ENCODE measurements at places on chromosomes 1 and 21.
A peak's percentile ranks its signal among the peaks of the same experiment; 100 is the strongest.

GRCh38 chr1:247211339-247211738 is 39.5 kb upstream of the ZNF124 start:
- DNase-seq = no peak

GRCh38 chr1:23556635-23557470 is 2.4 kb downstream of the ID3 start:
- DNase-seq = no peak

- no peak for DNase-seq
These were observed 27.2 kb downstream of the NGF start for GRCh38 chr1:115310581-115311473.

- DNase-seq = peak; percentile 46
These were observed 919 bp downstream of the MCL1 start for GRCh38 chr1:150578272-150579109.

- no peak for DNase-seq
These were observed 7.2 kb downstream of the PGLYRP4 start for GRCh38 chr1:153341431-153341934.

DNA sequence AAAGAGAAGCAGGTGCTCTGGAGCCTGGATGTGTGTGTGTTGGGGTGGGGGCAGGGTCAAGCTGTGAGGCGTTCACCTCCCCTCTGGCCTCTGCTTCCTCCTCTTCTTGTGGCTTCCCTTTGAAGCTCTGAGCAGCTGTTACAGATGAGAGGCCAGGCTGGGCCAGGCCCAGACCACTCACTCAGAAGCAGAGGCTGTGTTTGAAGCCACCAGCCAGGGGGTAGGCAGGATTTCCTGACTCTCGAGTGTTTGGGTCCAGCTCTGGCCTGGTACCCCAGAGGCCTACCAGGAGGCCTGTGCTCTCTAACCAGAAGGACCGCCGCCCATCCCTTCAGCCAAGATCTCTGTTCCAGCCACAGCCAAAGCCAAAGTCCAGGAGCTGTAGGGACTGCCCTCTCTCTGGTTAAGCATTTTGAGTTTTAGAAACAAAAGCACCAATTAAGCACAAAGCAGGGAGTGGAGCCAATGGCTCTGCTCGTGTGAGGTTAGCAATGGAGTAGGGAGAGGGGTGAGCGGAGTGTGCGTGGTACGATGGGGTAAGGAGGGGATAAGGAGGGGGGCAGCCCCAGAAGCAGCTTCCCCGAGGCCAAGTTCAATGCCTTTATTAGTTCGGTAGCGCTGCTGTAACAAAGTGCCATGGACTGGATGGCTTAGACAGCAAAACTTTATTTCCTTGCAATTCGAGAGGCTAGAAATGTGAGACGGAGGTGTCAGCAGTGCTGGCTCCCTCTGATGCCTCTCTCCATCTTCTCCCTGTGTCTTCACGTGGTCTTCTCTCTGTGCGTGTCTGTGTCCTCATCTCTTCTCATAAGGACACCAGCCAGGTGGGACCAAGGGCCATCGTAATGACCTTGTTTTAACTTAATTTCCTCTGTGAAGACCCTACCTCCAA is 20.5 kb downstream of the RCSD1 start:
- no peak for DNase-seq

GRCh38 chr1:199472018-199472417 is 555.5 kb upstream of the NR5A2 start:
- DNase-seq = no peak

GRCh38 chr21:33268393-33268736 is 2.2 kb downstream of the IL10RB start:
- DNase-seq = no peak

GRCh38 chr1:40095806-40096205 is 1.2 kb downstream of the PPT1 start:
- no peak for DNase-seq

GRCh38 chr1:4674117-4674516 is 19.7 kb downstream of the AJAP1 start:
- DNase-seq = no peak

- no peak for DNase-seq
These were observed 7.1 kb downstream of the ACOT7 start for GRCh38 chr1:6386371-6386949.

GRCh38 chr21:31284797-31285397 is 59.2 kb downstream of the TIAM1 start:
- no peak for DNase-seq

GRCh38 chr1:242876030-242876429 is 351.5 kb upstream of the PLD5 start:
- DNase-seq = no peak

DNA sequence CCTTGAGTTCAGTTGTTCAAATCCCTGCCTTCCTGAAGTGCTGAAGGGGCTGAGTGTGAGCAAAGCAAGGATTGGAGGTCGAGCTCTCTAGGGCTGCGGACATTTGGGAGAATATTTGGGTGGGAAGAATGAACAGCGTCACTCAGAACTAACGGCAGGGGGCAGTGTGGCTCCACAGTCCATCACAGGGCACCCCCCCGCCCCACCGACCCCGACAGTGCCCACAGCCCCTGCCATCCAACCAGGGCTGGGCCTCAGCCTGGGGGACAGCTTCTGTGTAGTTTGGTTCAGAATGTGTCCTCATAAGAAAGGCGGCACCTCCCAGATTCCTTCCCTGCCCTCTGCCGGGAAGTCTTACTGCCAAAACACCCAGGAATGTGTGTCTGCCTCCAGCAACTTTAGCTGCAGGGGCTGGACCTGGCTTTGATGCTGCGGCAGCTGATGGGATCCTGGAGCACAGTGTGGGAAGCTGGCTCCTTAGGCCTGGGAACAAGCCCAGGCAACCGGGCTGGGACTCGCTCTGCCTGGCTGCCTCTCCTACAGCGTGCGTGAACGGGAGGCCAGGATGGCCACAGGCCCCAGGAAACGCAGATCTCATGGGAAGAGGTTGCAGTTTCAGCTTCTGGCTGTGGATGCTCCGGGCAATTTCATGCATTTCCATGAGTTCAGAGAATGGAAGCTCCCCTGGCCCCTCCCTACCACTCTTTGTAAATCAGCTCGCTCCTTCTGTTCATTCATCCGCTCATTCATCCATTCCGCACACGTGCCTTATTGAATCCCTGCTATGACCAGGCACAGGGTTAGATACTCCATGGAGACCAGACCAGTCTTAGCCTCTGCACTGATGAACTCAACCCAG is 104.9 kb upstream of the TMPRSS2 start:
- DNase-seq = peak; percentile 42
